ENCODE measurements at places on chromosomes 11 and 22. TPM values are rescaled to one million over a fixed set of nuclear protein-coding genes. Genes with fewer than 3 reads are reported as not detected.

SLC3A2 gene
- total RNA-seq = 1,015 TPM

TALDO1 gene
- 423 TPM for total RNA-seq

OR5P2 gene
- total RNA-seq = not detected

MMP1 gene
- 0.84 TPM for total RNA-seq

CARNS1 gene
- 0.29 TPM for total RNA-seq

KRTAP5-10 gene
- not detected for total RNA-seq

EFCAB6 gene
- 0.62 TPM for total RNA-seq

NCF4 gene
- not detected for total RNA-seq

ROBO3 gene
- 1.4 TPM for total RNA-seq

TMEM123 gene
- total RNA-seq = 184 TPM

GALNT18 gene
- total RNA-seq = 19.7 TPM

OR52N4 gene
- not detected for total RNA-seq

SYT12 gene
- total RNA-seq = 18.6 TPM

OR5B21 gene
- total RNA-seq = not detected

IFITM10 gene
- total RNA-seq = 1.3 TPM

MLC1 gene
- 0.05 TPM for total RNA-seq

SYCE3 gene
- total RNA-seq = not detected

ASPHD2 gene
- total RNA-seq = 1.4 TPM

LDHAL6A gene
- total RNA-seq = not detected

TRIM49 gene
- not detected for total RNA-seq

GAL3ST1 gene
- 8.0 TPM for total RNA-seq

ANO5 gene
- 1.4 TPM for total RNA-seq

TMEM151A gene
- 3.3 TPM for total RNA-seq

POTEH gene
- not detected for total RNA-seq

GLYATL1 gene
- total RNA-seq = not detected

TRIM6 gene
- 13.1 TPM for total RNA-seq

TTLL12 gene
- 23.7 TPM for total RNA-seq

C11orf52 gene
- total RNA-seq = not detected

BLID gene
- total RNA-seq = not detected

STK33 gene
- total RNA-seq = 4.4 TPM
